Mesenteric fat pad (tissue), 1 donor: ENCODE measurements at places on chromosomes 6 and 20.

DNA sequence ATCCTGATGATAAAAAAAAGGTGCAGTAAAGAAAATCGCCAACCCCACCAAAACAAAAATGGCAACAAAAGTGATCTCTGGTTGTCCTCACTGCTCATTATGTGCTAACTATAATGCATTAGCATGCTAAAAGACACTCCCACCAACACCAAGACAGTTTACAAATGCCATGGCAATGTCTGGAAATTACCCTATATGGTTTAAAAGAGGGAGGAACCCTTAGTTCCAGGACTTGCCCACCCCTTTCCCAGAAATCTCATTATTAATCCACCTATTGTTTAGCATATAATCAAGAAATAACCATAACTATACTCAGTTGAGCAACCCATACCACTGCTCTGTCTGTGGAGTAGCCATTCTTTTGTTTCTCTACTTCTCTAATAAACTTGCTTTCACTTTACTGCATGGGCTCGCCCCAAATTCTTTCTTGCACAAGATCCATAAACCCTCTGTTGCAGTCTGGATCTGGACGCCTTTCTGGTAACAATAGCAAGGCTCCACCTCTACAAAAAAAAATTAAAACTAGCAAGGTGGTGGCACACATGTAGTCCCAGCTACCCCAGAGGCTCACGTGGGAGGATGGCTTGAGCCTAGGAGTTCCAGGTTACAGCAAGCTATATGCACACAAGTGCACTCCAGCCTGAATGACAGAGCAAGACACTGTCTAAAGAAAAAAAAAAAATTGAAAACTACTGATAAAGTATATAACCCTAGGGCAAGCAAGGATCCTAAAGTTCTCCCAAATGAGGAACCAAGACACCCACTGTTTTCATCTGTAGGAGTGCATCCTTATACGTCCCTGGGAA lies 278.8 kb upstream of the JARID2 start:
- DNase-seq: no peak

GRCh38 chr6:135503703-135504475 lies 6.3 kb upstream of the AHI1 start:
- DNase-seq: no peak

- DNase-seq: no peak
Measured at GRCh38 chr6:127272576-127272975, 5.9 kb downstream of the RNF146 start.

DNA sequence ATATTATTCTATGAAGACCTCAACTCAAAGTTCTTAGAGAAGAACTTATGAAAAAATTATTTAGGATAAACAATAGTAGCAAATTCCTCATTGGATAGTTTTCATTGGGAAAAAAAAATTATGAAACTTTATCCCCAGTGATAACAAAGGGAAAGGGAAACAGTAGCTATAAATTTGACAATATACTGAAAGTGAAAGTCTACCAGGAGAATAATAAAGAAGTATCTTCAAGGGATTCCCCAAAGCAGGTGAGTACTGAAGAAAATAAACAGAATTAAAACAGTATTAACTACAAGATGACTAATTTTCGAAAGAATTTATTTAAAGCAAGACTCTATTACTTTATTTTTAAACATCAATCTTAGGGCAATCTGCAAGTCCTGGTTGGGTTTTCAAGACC lies 56.4 kb downstream of the REPS1 start:
- no peak for DNase-seq

- DNase-seq: no peak
Measured at GRCh38 chr6:132728616-132729015, 14.8 kb upstream of the VNN1 start.
